H1 (cell line): ENCODE measurements at places on chromosomes 2 and 18.

- H3K4me1 ChIP-seq, result no peaks in the 10 kb centered on the region
- no peaks in the 10 kb centered on the region for H3K27me3 ChIP-seq
- no peaks in the 10 kb centered on the region; the same call in 1 of the 2 replicates for H3K36me3 ChIP-seq
- H3K4me3 ChIP-seq, result no peak overlapping the region
- no peak overlapping the region for H3K27ac ChIP-seq
Observed at GRCh38 chr2:3208179-3208578, 169.4 kb downstream of the EIPR1 start.

DNA sequence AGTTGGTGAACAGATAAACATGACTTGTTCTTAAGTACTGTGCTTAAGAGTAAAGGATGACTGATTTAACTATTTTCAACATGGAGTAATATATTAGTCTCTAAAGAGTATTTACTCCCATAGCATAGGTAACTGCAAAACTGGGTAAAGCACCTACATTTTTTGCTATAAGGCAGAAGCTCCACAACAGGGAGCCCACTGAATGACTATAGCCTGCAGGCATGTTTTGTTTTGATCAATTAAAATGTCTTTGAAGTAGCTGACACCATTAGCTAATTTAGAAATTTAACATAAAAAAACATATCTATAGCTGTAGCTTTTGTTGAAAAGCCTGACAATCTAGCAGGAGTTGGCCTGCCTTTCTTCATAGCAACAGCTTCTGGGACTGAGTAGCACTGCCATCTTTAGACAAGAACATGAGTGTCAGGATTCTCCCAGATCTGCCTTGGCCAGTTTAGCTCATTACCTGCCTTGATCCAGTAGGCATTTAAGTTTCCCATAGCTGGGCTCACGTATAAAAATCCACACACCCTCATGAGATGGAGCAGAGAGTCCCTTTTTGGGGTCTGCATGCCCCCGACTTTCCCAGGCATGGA, 1935.1 kb upstream of the PIK3C3 start:
- peak overlapping the region; percentile 23; the same call in 1 of the 2 replicates for H3K4me3 ChIP-seq
- DNase-seq, result peak; percentile 10
- H3K4me1 ChIP-seq, result peaks cover 12% of the 10 kb centered on the region; the same call in 1 of the 2 replicates
- H3K27ac ChIP-seq, result no peak overlapping the region
- H3K27me3 ChIP-seq, result no peaks in the 10 kb centered on the region
- H3K36me3 ChIP-seq, result no peaks in the 10 kb centered on the region

DNA sequence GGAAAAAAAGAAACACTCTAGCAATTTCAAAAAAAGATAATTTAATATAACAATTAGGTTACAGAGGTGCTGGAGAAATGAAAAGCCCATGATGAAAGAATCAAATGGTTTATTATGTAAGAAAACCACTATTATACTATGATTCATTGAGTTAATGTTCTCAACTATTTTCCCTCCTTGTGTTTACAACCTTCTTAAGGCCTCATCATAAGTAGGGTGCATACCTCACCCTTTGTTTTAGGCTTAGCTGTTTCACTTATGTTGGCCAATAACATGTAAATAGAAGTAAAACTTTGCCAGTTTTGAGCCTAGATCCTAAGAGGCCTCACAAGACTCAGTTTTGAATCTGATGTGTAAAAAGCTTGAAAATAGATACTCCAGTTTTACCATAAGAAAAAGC, 418.3 kb upstream of the DDX18 start:
- no peak for DNase-seq
- no peak overlapping the region for H3K4me3 ChIP-seq
- no peaks in the 10 kb centered on the region for H3K27me3 ChIP-seq
- H3K27ac ChIP-seq, result no peak overlapping the region
- H3K36me3 ChIP-seq, result no peaks in the 10 kb centered on the region

- no peaks in the 10 kb centered on the region for H3K4me1 ChIP-seq
- no peaks in the 10 kb centered on the region; the same call in 1 of the 2 replicates for H3K27me3 ChIP-seq
- no peak overlapping the region for H3K4me3 ChIP-seq
Observed at GRCh38 chr2:70808983-70809958, 11.1 kb downstream of the CLEC4F start.

- H3K4me1 ChIP-seq, result no peaks in the 10 kb centered on the region
- no peak overlapping the region for H3K4me3 ChIP-seq
- H3K27ac ChIP-seq, result no peak overlapping the region
Observed at GRCh38 chr2:156474401-156474800, 38.2 kb downstream of the GPD2 start.

DNA sequence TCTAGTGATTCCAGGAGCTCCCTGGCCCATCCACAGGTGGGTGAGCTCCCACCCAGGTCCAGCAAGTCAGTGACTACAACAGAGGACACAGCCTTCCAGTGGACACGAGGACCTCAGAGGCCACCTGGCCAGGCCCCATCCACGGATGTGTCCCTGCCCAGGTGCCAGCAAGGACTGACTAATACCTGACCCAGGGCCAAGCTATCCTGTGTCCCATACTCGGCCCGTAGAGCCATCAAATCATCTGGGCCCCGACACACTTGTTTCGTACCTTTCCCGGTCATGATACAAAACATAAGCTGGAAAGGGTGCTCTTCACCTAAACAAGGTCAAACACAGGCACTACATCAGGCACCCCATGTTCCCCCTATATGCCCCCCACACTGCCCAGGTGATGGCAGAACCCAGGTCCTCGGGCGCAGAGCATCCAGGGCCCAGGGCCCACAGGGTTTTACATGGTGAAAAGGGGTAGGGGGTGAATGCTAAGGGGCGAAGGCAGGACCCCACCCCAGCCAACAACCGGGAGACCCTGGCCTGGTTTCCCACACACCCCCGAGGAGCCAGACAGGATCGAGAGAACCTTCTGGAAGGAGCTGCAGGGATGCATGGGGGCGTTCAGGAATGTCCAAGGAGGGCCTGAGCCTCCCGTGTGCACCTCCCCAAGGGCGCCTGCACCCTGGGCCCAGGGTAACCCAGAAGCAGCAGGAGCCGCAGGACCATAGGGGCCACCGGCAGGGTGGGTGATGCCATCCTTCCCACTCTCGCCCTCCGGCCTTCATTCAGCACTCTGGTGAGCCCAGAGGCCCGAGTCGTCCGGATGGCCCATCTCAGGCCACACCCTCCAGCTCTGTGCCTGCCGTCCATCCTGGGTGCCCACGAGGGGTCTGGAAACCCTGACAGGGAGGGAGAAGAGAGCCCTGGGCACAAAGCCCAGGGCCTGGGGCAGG, 94.3 kb downstream of the HDAC4 start:
- H3K36me3 ChIP-seq, result no peaks in the 10 kb centered on the region
- H3K27me3 ChIP-seq, result no peaks in the 10 kb centered on the region
- H3K4me3 ChIP-seq, result no peak overlapping the region
- no peak overlapping the region for H3K27ac ChIP-seq

- H3K4me1 ChIP-seq, result peaks cover 2% of the 10 kb centered on the region
- no peak for DNase-seq
- no peak overlapping the region for H3K27ac ChIP-seq
- H3K36me3 ChIP-seq, result no peaks in the 10 kb centered on the region
- H3K4me3 ChIP-seq, result no peak overlapping the region
Observed at GRCh38 chr18:58144671-58145285, 100.8 kb downstream of the NEDD4L start.

- no peaks in the 10 kb centered on the region for H3K4me1 ChIP-seq
- H3K27me3 ChIP-seq, result no peaks in the 10 kb centered on the region
- no peak overlapping the region for H3K4me3 ChIP-seq
- no peak for DNase-seq
- no peaks in the 10 kb centered on the region for H3K36me3 ChIP-seq
Observed at GRCh38 chr2:172361360-172361759, 66.0 kb upstream of the ITGA6 start.

DNA sequence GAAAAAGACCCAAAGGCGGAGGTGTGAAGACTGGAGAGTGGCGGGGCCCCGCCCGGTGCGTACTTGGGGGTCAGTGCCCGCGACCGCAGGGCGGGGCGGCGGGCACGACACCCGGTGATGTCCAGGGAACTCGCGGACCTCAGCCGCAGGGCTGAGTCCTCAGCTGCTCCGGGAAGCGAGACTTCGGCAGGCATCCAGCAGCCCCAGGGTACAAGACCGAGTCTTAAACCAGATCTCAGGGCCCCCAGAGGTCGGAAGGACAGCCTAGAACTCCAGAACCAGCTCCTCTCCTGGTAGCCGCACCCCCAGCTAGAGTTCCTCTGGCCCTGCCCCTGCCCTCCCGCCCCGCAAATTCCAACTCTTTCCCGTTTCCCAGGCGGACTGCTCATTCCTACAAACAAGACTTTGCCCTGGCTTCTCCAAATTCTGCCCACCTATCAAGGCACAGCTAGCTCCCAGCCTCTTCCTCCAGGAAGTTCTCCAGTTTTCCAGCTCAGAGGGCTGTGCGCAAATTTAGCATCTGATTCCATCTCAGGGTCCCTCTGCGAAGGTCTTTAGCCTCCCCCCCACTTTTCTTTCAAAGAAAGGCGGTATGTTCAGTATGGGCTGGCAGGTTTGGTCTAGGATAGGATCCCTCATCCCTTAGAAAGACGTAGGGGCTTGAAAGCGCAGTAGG, 26.0 kb upstream of the NOTO start:
- H3K36me3 ChIP-seq, result no peaks in the 10 kb centered on the region
- no peak overlapping the region for H3K27ac ChIP-seq
- peak overlapping the region; percentile 64 for H3K4me3 ChIP-seq
- peak; percentile 73 for DNase-seq

- H3K27me3 ChIP-seq, result no peaks in the 10 kb centered on the region
Observed at GRCh38 chr18:59060551-59060950, 79.1 kb upstream of the SEC11C start.

GRCh38 chr2:128473175-128474035, 154.7 kb upstream of the HS6ST1 start:
- no peak overlapping the region for H3K27ac ChIP-seq
- no peaks in the 10 kb centered on the region for H3K4me1 ChIP-seq
- no peaks in the 10 kb centered on the region for H3K36me3 ChIP-seq
- H3K27me3 ChIP-seq, result no peaks in the 10 kb centered on the region
- no peak for DNase-seq

DNA sequence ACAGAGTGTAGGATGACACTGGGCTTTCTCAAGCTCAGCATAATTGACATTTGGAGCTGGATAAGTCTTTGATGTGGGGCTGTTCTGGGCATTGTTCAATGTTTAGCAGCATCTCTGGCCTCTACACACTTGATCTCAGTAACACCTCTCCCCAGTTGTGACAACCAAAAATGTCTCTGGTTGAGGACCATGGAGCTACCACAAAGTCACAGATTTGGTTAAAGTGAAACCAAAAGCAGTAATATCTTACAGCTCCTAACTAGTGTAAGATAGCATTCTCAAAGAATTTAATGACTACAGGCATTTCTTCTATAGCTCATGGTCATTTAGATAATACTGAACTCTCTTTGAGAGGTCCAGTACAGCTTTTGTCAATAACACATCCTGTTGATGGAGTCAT, 23.4 kb upstream of the PAX3 start:
- peaks cover 9% of the 10 kb centered on the region; the same call in 1 of the 2 replicates for H3K4me1 ChIP-seq
- no peaks in the 10 kb centered on the region for H3K36me3 ChIP-seq
- no peak for DNase-seq
- H3K27me3 ChIP-seq, result peaks cover 38% of the 10 kb centered on the region
- no peak overlapping the region for H3K27ac ChIP-seq

DNA sequence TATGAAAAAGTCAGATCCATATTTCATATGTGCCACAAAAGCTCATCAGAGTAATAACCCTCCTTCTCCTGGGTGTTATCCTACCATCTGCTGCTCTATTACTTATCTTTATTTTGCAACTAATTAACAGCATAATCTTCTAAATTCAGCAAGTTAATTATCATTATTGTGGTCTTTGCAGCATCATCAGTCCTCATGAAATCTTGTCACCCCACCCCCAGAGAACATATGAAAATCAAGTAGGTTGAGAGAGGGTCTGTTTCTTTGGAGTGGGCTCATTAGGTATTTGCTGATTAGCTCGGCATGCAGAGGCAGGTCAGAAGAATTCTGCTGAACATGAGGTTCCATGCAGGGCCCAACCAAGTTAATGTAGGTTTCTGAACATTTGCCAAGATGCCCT, 64.8 kb downstream of the ATF2 start:
- H3K4me3 ChIP-seq, result no peak overlapping the region
- no peaks in the 10 kb centered on the region for H3K4me1 ChIP-seq
- no peaks in the 10 kb centered on the region for H3K27me3 ChIP-seq
- no peaks in the 10 kb centered on the region; the same call in 1 of the 2 replicates for H3K36me3 ChIP-seq
- no peak overlapping the region for H3K27ac ChIP-seq
- no peak for DNase-seq

DNA sequence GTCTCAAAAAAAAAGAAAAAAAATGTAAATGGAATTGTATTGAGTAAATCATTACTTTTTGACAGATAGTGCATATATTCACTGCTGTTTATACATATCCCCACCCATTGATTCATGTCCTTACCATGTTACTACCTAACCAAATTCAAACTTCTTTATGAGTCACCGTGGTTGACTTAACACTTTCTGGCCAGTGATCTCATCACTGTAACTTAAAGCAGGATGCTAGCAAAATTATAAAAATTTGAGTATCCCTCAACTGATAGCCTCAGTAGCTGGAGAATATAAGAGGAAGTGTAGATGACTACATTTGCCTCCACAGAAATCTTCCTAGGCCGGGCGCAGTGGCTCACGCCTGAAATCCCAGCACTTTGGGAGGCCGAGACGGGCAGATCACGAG, 13.4 kb downstream of the CNOT9 start:
- no peaks in the 10 kb centered on the region for H3K27me3 ChIP-seq
- H3K36me3 ChIP-seq, result peaks cover 58% of the 10 kb centered on the region
- H3K4me1 ChIP-seq, result peaks cover 8% of the 10 kb centered on the region; the same call in 1 of the 2 replicates
- no peak for DNase-seq
- H3K4me3 ChIP-seq, result no peak overlapping the region

DNA sequence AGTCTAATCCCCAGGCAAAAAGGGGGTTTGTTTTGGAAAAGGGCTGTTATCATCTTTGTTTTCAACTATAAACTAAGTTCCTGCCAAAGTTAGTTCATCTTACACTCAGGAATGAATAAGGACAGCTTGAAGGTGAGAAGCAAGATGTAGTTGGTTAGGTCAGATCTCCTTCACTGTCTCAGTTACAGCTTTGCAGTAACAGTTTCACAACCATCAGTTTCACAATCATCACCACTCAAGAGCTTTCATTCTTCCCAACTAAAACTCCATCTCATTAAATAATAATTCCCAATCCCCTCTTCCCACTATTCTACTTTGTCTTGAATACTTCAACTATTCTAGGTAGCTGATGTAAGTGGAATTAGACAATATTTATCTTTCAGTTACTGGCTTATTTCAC, 200.9 kb downstream of the NYAP2 start:
- H3K27me3 ChIP-seq, result no peaks in the 10 kb centered on the region
- no peaks in the 10 kb centered on the region for H3K36me3 ChIP-seq
- no peak overlapping the region for H3K27ac ChIP-seq
- no peak for DNase-seq
